ENCODE measurements at places on chromosomes 2 and 18. TPM values are rescaled to one million over a fixed set of nuclear protein-coding genes. Genes with fewer than 3 reads are reported as not detected.

Gene SNORC
- total RNA-seq: under 0.01 TPM

Gene HES6
- total RNA-seq: 13.2 TPM

Gene MAPRE2
- 25.0 TPM for total RNA-seq

Gene HRH4
- not detected for total RNA-seq

Gene SERPINB4
- total RNA-seq: not detected

Gene SCN2A
- total RNA-seq: 1.1 TPM

Gene FECH
- 30.0 TPM for total RNA-seq

Gene LDLRAD4
- 28.2 TPM for total RNA-seq

Gene RNF125
- 5.9 TPM for total RNA-seq
